ENCODE measurements at places on chromosomes 4 and X. TPM values are rescaled to one million over a fixed set of nuclear protein-coding genes. Genes with fewer than 3 reads are reported as not detected.
A peak's percentile ranks its signal among the peaks of the same experiment; 100 is the strongest.

DNA sequence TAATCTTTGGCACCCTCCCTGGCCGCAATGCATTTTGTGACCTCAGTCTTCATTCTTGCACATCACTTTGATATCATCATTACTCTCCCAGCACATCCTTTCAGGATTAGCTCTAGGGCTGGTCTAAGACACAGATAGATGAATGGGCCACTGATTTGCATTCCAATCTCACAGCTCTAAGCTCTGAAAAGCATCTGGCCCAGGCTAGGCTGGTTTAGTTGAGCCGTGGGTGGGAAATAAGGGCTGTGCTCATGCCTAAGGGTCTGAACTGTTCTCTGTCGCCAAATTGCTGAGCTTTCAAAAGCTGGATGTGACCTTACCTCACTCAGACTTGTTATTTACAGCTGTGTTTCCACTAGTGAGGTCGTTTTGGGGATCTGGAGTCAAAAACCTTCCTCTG lies 30.0 kb upstream of the SLC9A7 start:
- DNase-seq, result no peak

CTAG1A gene
- total RNA-seq, result not detected

- DNase-seq, result no peak
Measured at GRCh38 chrX:106341823-106342222, 173.7 kb downstream of the PWWP3B start.

GRCh38 chrX:110026099-110026844 lies 23.4 kb downstream of the TMEM164 start:
- DNase-seq, result peak; percentile 81

DNA sequence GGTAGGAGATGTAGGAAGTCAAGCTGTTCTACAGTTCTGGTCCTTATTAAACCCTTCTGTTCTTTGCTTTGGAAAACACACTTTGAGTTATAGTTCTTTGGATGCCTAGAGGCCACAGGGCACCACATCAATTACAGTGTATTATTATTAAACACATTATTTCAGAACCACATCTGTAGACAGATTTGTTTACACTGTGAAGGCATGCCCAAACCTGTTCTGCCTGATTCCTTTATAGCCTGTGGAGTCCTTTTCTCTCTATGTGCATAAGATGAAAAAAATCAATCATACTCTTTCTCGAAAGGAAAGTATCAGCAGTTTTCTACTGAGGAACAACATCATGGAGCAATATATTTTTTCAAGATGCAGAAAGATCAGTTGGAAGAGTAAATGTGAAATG lies 371.3 kb upstream of the INTU start:
- DNase-seq, result no peak

GRCh38 chr4:180828455-180829018 lies 1414.7 kb upstream of the TENM3 start:
- DNase-seq, result peak; percentile 21

GRCh38 chrX:13165266-13166189 lies 121.1 kb upstream of the FAM9C start:
- DNase-seq, result no peak

GRCh38 chrX:107686792-107687191 lies 58.5 kb downstream of the PRPS1 start:
- peak; percentile 43 for DNase-seq

DNA sequence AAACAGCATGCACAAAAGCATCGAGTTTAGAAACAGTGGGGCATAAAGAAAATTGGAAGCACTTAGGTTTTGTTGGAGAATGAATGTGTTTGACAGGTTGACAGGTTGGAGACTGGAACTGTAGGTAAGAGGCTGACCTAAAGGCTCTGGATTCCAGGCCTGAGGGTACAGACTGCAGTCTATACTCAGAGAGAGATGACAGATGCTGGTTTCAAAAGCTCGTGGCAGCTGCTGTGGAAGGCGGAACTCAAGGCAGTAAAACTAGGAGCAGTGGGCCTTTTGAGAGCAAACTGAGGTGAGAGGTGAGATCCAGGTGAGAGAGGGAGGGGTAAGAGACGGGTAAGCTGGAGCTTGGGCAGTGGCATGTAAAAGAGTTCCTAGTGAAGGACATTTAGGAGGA lies 415.2 kb downstream of the TRIML1 start:
- DNase-seq, result no peak

DNA sequence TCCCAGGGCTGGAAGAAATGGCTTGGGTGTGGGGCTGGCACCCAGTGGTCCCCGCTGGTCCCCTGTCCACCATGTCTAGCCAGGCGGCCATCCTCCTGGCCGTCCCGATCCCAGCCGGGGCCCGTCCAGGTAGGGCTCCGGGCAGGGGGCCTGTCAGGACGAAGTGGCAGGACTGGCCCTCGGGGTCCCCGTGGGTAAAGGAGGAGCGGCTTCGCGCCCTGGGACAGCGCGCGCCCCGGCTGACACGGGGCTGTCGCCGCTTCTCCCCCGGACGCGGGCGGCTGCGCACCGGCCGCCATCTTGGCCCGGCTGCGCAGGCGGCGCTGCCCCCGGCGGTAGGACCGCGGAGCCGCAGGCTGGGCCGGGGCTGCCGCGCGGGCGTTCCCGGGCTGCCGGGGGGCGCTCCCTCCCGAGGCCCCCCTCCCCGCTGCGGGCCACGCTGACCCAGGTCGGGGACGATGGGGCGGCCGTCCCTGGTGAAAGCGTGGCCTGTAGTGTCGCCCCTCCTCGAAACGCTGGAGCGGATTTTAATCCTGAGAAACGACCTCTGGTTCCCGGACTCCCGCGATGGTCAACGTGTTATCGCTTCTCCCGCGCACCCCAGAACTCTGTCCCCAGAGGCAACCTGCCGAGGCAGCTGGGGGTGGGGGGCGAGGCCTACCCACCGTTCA lies 60.4 kb upstream of the BCOR start:
- DNase-seq, result peak; percentile 56

SYP gene
- 0.14 TPM for total RNA-seq

TCEAL8 gene
- total RNA-seq, result 90.5 TPM

- no peak for DNase-seq
Measured at GRCh38 chr4:75598390-75598789, 31.9 kb downstream of the CDKL2 start.

CD40LG gene
- not detected for total RNA-seq

TBC1D9 gene
- 76.6 TPM for total RNA-seq

DNA sequence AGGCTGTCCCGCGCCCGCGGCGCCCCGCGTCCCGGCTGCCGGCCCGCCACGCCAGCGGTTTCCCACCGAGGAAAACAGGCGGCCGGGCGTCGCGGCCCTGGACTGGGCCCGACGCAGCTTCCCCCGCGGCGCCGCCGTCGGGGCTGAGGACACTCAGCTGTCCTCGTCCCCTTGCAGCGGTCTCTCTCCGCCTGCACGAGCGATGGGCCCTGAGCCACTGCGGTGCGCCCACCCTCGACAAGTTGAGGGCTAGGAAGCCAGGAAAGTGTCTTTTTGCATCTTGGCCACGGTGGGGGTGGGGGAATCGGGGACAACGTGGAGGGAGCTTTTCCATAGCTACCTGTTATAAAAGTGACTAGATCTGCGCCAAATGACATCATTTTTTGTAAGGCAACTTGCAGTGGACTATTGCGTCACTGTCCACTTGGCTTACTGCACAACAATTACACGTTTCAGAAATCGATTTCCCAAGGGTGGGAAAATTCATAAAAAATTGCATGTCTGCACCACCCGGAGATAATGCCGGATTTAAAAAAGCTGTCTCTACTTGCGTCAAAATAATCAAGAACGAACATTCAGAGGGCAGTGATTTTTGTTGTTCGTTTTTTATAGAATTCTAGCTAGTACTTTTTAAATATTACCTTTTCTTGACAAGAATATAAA lies 1.1 kb downstream of the KLHL15 start:
- DNase-seq, result peak; percentile 64

POF1B gene
- 2.9 TPM for total RNA-seq

TIGD4 gene
- total RNA-seq, result 0.17 TPM

DNA sequence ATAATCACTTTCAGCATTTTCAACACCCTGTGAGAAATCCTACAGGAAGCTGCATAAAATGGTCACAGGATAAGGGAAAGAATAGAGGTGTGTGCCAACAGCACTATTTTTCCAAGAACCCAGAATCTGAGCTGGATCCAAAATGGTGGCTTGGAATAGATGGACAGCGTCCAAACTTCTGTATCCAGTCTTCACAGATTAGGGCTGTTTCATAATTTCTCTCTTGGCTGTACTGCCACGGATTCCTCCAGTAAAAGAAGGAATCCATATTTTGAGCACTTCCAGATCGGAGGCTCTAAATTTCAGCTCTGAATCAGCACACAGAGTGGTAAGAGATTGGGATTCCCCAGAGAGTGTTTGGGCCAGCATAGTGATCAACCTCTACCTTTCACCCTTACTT lies 12.2 kb downstream of the MAOB start:
- no peak for DNase-seq

GRCh38 chrX:97494756-97495372 lies 611.2 kb downstream of the RPA4 start:
- no peak for DNase-seq

- DNase-seq, result no peak
Measured at GRCh38 chrX:125646195-125646594, 326.5 kb downstream of the TEX13C start.

NLRP2B gene
- total RNA-seq, result 0.14 TPM

DNA sequence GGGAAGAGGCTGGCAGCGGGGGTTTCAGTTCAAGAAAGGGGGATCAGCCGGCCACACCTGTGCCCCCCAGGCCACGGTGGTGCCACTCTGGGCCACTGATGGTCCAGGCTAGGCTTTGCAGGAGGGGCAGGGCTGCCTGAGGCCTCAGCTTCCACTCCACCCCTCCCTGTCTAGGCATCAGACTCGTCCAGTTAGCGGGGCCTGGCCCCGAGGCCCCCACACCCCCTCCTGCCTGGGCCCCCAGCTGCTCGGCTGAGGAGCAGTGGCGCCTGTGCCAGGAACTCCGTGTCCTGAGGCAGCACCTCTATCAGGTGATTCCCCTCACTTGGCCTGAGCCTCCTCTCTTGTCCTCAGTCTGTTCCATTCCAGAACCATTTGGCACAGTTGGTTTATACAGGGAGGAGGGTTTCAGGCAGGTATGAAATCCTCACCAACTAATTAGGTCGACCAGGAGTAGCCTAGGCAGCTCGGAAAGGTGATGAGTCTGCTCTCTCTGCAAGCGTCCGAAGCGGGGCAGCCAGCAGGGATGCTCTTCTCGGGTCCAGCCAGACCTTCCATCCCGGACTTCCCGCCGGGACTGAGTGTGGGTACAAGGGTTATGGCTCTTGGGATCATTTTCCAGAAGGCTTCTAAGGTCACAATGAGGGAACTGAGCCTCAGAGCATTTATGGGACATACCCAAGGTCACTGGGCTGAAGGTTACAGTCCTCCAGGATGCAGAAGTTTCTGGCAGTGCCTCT lies 2.1 kb downstream of the NSG1 start:
- DNase-seq, result no peak

- DNase-seq, result peak; percentile 82
Measured at GRCh38 chrX:130079824-130080406, 30.4 kb downstream of the ELF4 start.

GRCh38 chr4:8732681-8733243 lies 138.9 kb downstream of the HMX1 start:
- DNase-seq, result no peak

DNAAF6 gene
- total RNA-seq, result not detected

DNA sequence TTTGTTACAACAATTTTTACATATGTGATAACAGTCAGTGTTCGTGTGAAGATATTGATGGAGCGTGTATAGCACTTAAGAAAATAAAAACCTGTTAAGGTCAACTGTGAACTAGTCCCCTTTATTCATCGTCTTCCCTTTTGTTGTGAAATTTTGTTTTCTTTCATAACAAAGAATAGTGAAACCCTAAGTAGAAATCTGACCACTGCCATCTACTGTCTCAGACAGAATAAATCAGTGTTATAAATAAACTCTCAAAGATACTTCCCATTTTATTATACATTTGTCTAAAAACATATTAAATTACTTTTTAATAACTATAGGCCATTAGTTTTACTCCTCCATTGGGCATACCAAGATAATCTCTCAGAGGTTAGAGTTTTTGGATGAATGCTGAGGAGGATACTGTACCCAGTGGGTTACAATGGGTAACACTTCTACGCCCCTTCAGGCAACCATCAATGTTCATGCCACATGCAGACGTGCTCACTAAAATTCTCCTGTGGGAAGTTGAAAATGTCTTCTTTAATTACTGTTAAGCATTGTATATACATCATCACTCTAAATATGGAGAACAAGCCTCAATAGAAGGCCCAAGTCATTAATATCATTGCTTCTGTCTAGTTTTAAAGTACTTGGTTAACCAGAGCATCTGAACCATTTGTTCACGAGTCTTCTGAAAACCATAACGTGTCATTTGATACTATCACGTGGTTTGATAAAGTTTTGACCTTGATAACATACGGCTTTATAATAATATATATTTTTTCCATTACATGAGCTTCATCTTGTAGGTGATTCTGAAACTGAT lies 171.2 kb downstream of the TMA16 start:
- DNase-seq, result no peak

- DNase-seq, result no peak
Measured at GRCh38 chr4:41930139-41930831, 4.9 kb upstream of the TMEM33 start.

ESX1 gene
- total RNA-seq, result not detected

- DNase-seq, result no peak
Measured at GRCh38 chr4:17687237-17687857, 72.9 kb downstream of the MED28 start.

TMEM35A gene
- total RNA-seq, result 0.85 TPM

GRCh38 chr4:54661169-54661568 lies 3.4 kb downstream of the KIT start:
- DNase-seq, result peak; percentile 21

GRCh38 chrX:118724775-118725174 lies 2.6 kb upstream of the IL13RA1 start:
- no peak for DNase-seq

Data from dermis blood vessel endothelial cell (primary cell).